ENCODE measurements at places on chromosomes 3 and 15. TPM values are rescaled to one million over a fixed set of nuclear protein-coding genes. Genes with fewer than 3 reads are reported as not detected.

Gene UBAP1L
- total RNA-seq, result 1.7 TPM

Gene SMCO1
- not detected for total RNA-seq

Gene FBXO40
- total RNA-seq, result not detected

Gene CHRNA7
- total RNA-seq, result 0.45 TPM

Gene GLCE
- 18.0 TPM for total RNA-seq
